ENCODE measurements at places on chromosomes 11 and 22.

DNA sequence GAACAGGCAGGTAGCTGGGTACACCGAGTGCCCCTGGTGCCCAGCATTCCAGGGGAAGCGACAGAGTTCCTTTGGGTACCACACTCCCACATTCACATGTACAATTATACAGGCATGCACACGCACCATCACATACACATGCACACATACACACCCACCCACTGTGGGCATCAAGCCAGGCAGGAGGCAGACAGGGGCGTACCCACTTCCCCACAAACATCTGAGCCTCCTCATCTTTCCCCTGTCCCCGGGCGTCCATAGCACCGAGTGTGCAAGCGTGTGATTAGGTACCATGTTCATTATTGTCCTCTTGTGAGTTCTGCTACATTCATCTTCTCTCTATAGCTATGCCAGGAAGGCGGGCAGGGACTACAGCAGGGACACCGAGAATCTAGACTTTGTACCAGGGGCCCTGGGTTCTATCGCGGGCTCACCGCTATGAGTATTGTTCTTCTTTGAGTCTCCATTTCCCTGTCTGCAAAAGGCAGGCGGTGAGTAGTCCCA is 2.1 kb upstream of the CARD10 start:
- DNase-seq: no peak

- no peak for DNase-seq
Measured at GRCh38 chr11:94557421-94557820, 9.7 kb upstream of the PIWIL4 start.

- no peak for DNase-seq
Measured at GRCh38 chr11:126157326-126158030, 54.0 kb downstream of the RPUSD4 start.

DNA sequence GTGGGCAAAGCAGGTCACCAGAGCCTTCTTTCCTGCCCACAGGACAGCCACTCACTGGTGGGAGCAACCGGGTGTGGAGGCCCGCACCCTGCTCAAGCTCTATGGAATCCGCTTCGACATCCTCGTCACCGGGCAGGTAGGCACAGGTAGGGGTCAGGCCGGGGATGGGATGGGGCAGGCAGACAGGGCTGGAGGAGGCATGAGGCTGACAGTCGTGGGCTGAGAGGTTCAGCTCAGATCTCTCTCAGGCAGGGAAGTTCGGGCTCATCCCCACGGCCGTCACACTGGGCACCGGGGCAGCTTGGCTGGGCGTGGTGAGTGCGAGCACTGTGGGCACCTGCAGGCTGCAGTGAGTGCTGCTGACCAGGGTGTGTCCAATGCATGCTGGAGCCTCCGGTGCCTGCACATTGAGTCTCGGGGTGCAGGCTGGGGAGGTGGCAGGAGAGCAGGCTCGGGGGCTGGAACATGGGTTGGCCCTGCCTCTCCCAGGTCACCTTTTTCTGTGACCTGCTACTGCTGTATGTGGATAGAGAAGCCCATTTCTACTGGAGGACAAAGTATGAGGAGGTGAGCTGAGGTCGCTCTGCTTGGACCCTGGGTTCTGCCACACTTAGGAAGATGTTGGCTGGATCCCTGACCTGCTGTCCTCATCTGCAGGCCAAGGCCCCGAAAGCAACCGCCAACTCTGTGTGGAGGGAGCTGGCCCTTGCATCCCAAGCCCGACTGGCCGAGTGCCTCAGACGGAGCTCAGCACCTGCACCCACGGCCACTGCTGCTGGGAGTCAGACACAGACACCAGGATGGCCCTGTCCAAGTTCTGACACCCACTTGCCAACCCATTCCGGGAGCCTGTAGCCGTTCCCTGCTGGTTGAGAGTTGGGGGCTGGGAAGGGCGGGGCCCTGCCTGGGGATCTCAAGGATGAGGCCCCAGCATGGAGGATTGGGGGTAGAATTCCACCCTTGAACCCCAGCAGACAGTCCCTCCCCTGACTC is 6.3 kb downstream of the SLC7A4 start:
- no peak for DNase-seq

GRCh38 chr11:123973816-123974215 is 3.8 kb downstream of the OR10S1 start:
- no peak for DNase-seq

DNA sequence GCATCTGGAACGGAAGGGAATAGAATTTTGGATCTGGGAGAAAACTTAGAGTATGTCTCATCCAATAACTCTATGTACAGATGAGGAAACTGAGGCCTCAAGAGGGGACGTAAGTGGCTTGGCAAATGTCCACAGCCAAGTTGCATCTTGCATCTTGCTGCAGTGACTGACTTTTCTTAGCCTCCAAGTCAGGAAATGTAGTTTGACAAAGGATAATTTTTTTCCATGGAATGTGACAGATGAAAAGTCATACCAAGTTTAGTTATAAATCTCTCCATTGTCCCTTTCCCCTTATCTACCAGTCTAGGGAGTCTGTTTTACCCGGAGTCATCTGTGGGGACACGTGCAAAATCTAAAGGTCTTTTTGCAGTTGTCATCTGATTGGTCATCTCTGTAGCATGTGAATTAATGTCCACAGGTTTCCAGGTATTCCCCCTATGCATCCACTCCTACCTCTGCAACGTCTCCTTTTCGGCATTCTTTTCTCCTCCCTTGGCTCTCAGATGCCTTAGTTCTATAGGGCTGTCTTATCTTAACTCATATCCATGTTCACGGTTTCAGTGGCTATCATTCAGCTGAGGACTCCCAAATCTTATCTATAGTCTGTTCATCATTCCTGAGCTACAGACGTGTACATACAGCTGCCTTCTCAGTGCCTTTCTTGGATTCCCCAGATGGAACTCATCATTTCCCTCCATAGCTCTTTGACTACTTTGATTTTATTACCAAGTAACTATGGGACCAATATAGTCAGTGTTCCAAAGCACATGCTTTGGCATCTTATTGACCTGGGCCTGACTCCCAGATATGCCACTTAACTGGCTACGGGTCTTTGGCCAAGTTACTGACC is 139.5 kb upstream of the TIMP3 start:
- no peak for DNase-seq

- no peak for DNase-seq
Measured at GRCh38 chr11:111736181-111736590, 30.0 kb downstream of the PPP2R1B start.

DNA sequence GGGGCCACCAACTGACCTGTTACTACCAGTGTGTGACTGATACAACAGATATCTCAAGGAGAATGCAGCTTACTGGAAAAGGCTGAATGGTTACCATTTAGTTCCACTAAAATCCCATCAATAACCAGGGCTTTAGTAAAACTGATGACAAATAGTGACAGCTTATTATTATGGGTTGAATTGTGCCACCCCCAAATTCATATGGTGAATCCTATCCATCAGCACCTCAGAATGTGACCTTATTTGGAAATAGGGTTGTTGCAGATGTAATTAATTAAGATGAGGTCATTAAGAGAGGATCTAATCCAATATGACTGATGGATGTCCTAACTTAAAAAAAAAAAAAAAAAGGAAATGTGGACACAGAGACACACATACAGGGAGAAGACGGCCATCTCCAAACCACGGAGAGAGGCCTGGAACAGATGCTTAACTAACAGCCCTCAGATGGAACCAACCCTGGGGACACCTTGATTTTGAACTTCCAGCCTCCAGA is 27.4 kb upstream of the IRAG1 start:
- no peak for DNase-seq

GRCh38 chr11:113449743-113450142 is 25.5 kb downstream of the DRD2 start:
- DNase-seq: no peak

DNA sequence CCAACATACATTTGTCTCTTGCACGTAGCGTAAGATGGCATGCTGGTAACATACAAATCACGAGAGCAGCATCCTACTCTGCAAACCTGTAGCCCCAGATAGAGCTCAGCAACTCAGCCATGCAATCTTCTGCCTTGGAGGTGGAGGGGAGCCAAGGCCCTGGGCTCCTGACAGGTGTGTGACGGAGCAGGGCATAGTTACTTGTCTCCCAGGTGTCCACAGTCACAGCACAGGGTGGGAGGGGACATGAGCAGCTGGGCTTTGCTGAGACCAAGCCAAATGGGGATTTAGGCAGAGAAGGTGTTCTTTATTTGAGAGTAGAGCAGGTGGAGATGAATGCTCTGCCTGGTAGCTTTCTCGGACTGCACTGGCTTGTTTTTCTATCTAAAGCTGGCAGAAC is 111.7 kb downstream of the TEAD1 start:
- no peak for DNase-seq

DNA sequence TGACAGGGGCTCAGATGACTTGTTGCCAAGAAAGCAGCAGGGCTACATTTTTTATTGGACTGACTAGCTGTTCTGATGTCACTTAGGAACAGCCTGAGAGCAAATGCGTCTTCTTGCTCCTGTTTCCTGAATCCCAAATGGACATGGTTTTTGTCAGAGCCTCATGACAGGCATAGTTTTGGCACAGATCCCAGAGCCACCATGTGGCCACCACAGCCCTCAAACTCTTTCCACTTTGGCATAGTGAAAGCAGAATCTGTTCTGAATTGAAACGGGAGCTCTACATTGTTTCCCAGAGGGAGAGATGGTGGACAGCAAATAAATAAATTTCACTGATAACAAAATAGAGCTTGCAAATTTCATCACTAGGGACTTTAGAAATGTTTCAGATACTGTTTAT is 222.2 kb downstream of the C11orf87 start:
- peak; percentile 16 for DNase-seq

DNA sequence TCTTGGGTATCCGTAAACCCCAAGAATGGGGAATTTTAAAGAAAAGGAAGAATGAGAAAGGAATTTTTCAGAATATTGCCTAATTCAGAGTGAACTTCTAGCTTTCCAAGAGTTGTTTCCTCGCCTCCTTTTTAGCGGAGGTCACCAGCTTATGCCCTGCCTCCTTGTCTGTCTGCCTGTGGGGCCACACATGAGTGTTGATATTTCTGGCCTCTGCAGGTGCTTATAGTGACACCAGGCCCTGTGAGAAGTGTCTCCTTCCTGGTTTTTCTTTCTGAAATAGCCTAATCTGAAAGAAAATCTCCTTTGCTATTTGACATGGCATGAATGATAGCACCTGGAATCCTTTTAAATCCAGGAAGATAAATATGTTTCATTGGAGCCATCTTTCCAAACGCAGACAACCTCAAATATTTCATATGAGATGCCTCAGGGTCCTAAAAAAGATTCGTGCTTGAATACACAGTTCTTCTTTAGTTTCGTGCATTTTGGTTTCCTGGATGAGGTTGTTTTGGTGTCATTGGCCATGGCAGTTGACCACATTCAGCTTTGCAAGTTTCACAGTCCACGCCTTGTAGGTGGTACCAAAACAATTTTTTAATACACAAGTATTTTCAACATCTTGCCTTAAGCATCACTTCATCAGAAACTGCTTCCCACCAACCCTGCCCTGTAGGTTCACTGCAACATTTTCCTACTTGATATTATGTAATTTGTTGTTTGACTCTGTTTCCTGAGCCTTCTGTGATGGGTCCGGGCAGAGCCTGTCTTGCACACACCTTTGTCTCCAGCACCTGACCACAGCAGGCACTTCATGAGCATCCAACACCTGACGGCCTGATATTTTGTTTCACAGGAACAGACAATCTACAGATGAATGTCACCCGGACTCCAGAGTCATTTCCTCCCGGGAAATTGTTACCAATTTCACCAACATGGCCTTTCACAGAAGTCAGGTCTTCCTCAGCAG is 159.4 kb downstream of the C11orf91 start:
- no peak for DNase-seq

DNA sequence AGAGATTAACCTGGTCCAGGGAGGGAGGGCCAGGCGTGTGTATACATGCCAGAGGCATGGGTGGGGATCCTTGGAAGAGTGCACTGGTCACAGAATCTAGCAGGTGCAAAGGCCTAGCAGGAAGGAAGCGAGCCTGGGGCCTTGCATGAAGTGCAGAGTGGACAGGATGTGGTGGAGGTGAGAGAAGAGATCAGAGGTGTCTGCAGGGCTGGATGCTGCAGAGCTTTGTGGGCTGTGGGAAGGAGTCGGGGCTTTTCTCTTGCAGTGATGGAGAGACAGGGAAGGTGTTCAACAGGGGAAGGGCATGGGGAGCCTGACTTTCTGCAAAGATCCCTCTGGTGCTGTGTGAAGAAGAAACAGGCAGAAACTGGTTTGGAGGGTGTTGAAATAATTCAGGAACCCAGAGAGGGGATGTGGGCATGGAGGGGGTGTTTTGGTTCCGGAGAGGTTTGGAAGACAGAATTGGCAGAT is 2.5 kb upstream of the TPST2 start:
- no peak for DNase-seq

GRCh38 chr22:36239401-36240171 is at the start of gene APOL2:
Gene APOL2 (minus strand): TSS chr22:36239527. CDS start chr22:36233162, 6,365 bp downstream.
- DNase-seq: peak; percentile 85

DNA sequence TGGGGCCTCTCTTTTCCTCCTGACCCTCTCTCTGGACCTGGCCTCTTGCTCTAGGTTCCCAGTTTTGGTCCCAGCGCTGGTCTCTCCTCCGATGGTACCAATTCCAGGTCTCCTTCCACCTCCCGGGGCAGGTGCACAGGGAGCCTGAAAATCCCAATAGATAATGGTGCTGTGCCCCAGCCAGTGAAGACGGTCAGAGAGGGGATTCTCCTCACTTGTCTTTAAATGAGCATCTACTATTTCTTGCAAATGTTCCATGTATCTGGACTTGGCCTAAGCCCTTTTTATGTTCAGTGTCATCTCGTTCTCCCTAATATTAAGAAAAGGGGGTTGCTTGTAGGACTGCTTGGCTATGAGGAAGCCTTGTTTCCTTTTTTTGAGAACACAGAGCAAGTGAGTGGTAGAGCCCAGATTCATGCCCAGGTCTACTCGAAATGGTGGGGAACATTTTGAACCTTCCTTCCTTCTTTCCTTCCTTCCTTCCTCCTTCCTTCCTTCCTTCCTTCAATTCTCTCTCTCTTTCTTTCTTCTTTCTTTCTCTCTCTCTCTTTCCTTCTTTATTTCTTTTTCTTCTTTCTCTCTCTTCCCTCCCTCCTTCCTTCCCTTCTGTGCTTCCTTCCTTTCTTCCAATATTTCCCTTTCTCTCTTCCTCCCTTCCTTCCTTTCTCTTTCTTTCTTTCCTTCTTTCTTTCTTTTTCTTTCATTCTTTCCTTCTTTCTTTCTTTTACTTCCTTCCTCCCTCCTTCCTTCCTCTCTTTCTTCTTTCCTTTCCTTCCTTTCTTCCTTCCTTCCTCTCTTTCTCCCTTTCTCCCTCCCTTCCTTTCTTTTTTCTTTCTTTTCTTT is 620 bp downstream of the APOBEC3A start:
- no peak for DNase-seq

DNA sequence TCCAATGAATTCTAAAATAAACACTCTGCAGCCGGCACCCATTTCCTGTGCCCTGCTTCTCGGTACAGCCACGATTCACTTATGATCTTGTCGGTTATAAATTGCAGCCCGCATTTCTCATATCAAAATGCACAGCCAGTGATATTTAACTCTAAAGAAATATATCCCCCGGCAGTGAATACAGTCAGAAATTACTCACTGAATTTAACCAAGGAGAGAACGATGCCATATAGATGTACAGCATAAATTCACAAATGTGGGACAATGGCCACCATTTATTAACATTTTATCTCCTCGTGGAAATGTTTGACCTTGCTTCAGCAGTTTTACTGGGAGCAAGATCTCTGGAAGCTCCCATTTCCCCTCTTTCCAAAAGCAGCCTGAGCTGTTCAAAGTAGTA is 1517.8 kb downstream of the BRD1 start:
- DNase-seq: no peak

- DNase-seq: no peak
Measured at GRCh38 chr11:9075556-9075955, 15.8 kb downstream of the SCUBE2 start.

- DNase-seq: no peak
Measured at GRCh38 chr22:49880281-49880680, 26.6 kb downstream of the ZBED4 start.
